ENCODE measurements at places on chromosomes 1 and 21. TPM values are rescaled to one million over a fixed set of nuclear protein-coding genes. Genes with fewer than 3 reads are reported as not detected.

- DNase-seq, result no peak
- no peaks in the 10 kb centered on the region for H3K36me3 ChIP-seq
- peaks cover 27% of the 10 kb centered on the region for H3K27me3 ChIP-seq
- no peaks in the 10 kb centered on the region for H3K4me1 ChIP-seq
Observed at GRCh38 chr1:200048244-200048643, 20.7 kb downstream of the NR5A2 start.

Gene NTMT2
- not detected for total RNA-seq

- no peaks in the 10 kb centered on the region for H3K36me3 ChIP-seq
- peak overlapping the region; percentile 48 for H3K4me3 ChIP-seq
- no peak for DNase-seq
- no peak overlapping the region for H3K27ac ChIP-seq
- peaks cover 10% of the 10 kb centered on the region for H3K27me3 ChIP-seq
- peaks cover 6% of the 10 kb centered on the region for H3K4me1 ChIP-seq
Observed at GRCh38 chr1:47593598-47594285, 155.9 kb downstream of the FOXD2 start.

- DNase-seq, result no peak
- H3K27me3 ChIP-seq, result no peaks in the 10 kb centered on the region
- H3K4me1 ChIP-seq, result no peaks in the 10 kb centered on the region
- H3K4me3 ChIP-seq, result no peak overlapping the region
- no peak overlapping the region for H3K27ac ChIP-seq
Observed at GRCh38 chr1:86114236-86114635, 42.3 kb downstream of the COL24A1 start.

DNA sequence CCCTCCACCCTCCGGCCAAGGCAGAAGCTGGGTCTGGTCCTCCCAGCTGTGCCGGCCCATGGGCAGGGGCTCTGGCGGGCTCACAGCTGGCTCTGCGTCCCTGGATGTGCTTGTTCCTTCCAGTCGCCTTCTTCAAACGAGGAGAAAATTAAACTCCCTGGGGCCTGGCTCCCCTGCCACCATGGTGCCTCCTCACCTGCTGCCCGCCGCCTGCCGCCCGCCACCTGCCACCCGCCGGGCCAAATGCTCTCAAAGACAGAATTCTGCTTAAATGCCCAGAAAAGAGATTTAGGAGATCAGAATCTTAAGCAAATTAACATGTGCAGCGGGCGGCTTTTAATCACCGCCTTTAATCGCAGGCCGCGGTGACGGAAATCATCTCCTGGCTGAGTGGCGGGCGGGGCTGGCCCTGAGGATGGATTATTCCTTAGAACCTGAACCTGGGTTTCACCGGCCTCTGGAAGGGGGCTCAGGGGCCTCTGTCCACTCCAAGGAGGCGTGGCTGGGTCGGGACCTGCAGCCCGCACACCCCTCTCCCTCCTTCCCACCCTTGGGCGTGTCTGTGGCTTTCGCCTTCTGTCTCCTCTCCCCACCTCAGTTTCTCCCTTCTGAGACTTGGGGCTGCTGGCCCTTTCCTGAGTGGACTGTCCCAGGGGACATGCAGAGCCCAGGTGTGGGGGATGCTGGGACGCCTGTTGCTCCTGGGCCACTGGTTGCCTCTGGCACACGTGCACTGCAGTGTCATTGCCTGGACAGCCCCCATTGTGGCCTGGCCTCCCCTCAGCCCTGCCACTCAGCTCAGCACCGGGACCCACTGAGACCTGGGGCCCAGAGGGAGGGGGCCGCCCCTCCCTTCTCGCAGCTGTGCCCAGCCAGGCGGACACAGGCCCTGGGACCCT is 10.5 kb upstream of the PLCH2 start:
- no peaks in the 10 kb centered on the region for H3K36me3 ChIP-seq
- H3K27me3 ChIP-seq, result peaks cover 59% of the 10 kb centered on the region
- no peak for DNase-seq
- no peak overlapping the region for H3K27ac ChIP-seq
- H3K4me3 ChIP-seq, result no peak overlapping the region

DNA sequence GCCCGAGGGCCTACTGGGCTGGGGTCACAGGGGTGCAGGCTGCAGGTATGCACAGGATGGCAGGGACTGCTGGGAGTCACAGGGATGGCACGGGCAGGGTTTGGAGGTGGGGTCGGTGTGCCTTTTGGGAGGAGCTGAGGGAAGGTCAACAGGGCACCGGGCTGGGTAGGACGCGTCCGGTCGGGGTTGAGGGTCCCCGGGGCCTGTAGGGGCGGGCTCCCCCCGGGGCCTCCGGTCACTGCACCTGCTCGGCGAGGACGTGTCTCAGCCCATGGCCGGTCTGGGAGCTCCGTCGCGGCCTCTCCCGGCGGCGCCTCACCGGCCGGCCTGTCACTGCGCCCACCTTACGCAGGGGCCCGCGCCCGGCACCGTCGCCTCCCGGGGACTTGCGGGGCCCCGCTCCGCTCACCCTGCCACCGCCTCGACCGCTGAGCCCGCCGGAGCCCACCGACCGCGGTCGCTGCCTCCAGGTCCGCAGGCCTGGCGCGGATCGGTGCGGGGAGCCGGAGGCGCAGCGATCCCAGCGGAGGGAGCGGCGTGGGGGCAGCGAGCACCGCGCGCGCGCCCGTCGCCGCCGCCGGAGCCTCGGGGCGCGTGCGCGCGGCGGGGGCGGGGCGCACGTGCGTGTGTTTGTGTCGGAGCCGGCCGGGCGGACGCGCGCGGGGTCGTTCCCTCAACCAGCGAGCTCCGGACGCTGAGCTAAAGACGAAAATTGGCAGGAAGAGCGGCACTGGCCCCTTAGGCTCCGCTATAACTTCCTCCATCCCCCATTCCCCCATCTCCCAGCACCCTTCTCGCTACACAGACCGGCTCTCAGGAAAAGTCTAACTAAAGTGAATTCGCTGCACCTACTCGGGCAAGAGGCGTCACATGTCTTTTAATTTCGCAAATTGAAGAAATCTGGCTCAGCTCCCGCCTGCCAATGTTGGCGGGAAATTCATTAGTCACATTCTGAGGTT is at the start of gene AMIGO1:
TSS of gene AMIGO1 (minus strand) at position 552 of the 959 bp plus-strand sequence. CDS start 815 bp downstream, outside the sequence.
- H3K27me3 ChIP-seq, result no peaks in the 10 kb centered on the region
- H3K27ac ChIP-seq, result peak within 1 kb of the TSS; percentile 87
- no peak for DNase-seq

Gene HSD11B1
- total RNA-seq, result 3.0 TPM

Gene HFM1
- total RNA-seq, result 1.6 TPM

- H3K27me3 ChIP-seq, result no peaks in the 10 kb centered on the region
- DNase-seq, result no peak
- H3K36me3 ChIP-seq, result no peaks in the 10 kb centered on the region
- H3K4me1 ChIP-seq, result peaks cover 47% of the 10 kb centered on the region
Observed at GRCh38 chr1:61226791-61227567, 144.6 kb downstream of the NFIA start.

GRCh38 chr1:248857749-248858095 is 1.2 kb downstream of the ZNF692 start:
- peaks cover 5% of the 10 kb centered on the region for H3K36me3 ChIP-seq
- peaks cover 26% of the 10 kb centered on the region for H3K4me1 ChIP-seq
- peak overlapping the region; percentile 98 for H3K27ac ChIP-seq
- no peaks in the 10 kb centered on the region for H3K27me3 ChIP-seq

GRCh38 chr1:192386051-192386650 is 69.4 kb downstream of the RGS21 start:
- H3K36me3 ChIP-seq, result no peaks in the 10 kb centered on the region
- H3K4me3 ChIP-seq, result no peak overlapping the region
- H3K27ac ChIP-seq, result no peak overlapping the region
- no peaks in the 10 kb centered on the region for H3K27me3 ChIP-seq
- H3K4me1 ChIP-seq, result no peaks in the 10 kb centered on the region

Gene ODF2L
- total RNA-seq, result 5.4 TPM

DNA sequence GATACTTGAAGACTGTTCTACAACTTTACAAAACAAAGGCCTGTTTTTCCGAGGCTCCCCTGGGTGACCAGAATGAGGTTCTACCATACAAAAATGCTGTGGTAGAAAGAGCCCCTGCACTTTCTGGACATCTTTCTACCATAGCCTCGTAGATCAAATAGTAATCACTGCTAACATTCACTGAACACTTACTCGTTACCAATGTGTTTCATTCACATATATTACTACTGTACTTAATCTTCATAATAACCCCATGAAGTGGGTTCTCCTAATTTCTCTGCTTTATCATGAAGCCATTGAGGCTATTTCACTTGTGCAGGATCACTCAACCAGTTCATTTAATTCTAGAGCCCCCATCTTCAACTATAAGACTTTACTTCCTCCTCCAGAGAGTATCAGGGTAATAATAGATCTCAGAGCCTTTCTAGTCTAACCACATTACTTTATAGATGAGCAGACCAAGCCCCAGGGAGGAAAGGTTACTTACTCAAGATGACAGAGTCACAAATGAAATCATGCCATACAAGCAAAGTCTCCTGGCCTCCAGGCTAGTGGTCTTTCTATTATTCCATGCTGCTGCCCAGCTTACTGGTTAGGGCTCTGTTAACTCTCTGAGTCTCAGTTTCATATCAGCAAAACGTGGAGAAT is 46.7 kb upstream of the OSBPL9 start:
- peaks cover 53% of the 10 kb centered on the region for H3K4me1 ChIP-seq
- H3K27ac ChIP-seq, result peak overlapping the region; percentile 63
- H3K4me3 ChIP-seq, result no peak overlapping the region
- DNase-seq, result no peak
- no peaks in the 10 kb centered on the region for H3K27me3 ChIP-seq

DNA sequence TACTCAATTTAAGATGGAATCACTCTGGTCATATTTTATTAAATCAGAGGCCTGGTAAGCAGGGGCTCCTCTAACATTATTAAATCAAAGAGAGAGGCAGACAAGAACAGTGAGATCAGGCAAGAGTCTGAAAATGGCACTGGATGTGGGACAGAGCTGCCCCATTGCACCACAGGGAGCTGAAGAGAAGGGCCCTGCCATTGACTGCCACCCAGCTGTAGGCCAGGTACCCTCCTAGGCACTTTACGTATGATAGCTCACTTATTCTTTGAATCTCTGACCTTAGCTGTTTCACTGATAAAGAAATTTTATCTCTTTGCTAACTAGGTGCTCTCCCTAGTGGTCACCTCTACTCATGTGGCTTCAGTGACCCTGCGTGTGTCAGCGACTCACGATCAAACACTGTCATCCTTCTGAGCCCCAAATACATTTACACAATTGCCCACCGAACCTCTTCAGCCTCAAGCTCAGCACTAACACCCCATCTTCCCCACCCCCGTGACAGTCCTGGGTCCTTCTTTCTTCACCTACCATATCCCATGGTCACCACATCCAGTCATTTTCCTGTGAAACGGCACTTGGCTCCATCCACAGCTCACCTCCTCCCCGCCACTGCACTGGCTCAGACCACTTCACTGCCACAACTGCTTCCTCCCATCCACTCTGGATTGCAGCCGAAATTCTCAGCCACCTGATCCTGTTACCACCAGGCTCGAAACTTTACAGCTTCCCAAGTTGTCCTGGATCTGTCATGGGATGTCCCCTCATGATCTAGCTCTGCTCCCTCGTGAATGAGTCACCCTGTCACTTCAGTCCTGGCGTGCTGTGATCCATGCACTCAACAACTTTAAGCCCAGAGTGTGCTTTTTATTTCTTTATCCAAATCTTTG is 97.3 kb upstream of the SYT6 start:
- no peaks in the 10 kb centered on the region for H3K4me1 ChIP-seq
- no peaks in the 10 kb centered on the region for H3K27me3 ChIP-seq
- DNase-seq, result peak; percentile 78
- no peaks in the 10 kb centered on the region for H3K36me3 ChIP-seq
- peak overlapping the region; percentile 80 for H3K27ac ChIP-seq
